Muscle of arm (tissue), 14 donors: ENCODE measurements at places on chromosomes 1 and 21. TPM values are rescaled to one million over a fixed set of nuclear protein-coding genes. Genes with fewer than 3 reads are reported as not detected.
A peak's percentile ranks its signal among the peaks of the same experiment; 100 is the strongest.

- peak; percentile 39 for DNase-seq
These were observed 239.1 kb downstream of the USP25 start for GRCh38 chr21:15968776-15969310.

DNA sequence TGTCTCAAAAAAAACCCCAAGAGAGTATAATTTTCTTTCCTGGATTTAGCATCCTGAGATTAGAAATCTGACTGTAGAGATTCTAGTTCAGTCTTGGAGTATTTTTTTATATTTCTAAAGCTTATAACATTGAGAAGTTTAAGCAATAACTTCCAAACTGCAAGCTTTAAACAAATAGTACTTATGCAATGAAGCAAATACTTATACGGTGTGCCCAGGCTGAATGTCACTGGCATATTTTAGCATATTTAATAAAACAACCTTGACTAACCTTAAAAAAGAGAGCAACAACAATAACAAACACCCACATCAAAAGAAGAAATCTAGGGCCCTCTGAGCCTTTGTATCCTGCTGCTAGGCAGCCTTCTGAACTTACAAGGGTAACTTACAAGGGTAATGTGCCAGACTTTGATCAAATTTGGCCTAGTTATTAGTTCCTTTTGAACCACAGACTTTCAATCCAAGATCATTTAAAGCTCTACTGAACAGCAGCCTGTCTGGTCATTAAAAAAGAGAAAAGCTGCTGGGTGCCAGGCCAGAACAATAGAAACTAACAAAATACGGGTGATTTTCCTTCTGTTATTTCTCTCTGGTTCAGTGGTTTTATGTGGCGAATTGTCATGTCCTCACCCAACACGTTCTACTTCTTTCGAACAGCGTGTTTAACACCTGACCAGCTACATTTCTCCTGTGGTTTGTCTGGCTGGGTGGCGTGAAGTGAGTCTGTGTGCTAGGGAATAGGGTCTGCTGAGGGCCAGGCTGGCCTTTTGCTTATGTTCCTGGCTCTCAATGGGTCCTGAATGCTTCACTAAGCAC, 16.2 kb downstream of the MTOR start:
- no peak for DNase-seq

GRCh38 chr1:23188434-23188884, 19.8 kb upstream of the LUZP1 start:
- DNase-seq = no peak

DNA sequence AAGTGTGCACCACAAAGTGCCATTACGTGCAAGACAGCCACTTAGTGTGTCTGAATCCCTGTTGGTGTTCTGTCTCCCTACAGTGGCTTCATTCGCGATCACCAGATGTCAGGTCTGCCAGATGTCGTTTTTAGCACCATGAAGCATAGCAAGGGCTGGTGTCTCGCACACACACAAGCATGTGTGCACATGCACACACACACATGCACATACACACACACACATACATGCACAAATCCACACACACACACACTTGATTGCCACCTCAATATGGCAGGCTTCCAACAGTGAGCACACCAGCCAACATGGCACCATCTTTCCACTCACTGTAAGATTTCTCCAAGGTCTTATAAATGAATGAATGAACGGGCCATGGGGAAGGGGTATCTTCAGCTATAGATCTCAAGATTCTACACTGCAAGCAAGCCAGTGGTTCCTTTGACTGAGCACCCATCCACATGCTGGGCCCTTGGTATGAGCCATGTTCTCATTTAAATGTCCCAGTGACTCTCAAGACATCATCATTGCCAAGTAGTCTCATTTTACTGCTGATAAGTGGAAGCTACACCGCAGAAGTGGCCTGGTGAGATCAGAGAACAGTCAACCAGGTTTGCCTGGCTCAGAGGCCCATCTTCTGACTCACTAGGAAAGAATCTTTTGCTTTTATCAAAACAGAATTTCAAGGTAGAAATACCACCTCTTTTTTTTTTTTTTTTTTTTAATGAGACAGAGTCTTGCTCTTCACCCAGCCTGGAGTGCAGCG, 84.9 kb downstream of the SIM2 start:
- DNase-seq = no peak

DNA sequence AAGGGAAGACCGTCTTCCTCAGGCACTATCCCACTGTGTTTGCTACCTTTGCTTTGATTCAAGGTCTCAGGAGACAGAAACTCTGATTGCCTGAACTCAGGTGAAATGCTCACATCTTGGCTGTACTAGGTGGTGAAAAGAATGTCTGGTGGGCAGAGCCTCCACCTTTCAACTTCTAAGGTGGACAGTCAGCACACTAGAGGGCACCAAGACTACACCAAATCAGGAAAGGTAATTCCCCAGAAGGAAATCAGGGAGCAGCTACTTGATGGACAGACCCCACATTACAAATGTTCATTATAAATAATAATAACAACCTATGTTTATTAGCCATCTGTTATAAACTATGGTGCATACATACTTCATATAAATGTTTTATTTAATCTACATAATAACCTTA, 220.9 kb downstream of the ATG4C start:
- no peak for DNase-seq

DNA sequence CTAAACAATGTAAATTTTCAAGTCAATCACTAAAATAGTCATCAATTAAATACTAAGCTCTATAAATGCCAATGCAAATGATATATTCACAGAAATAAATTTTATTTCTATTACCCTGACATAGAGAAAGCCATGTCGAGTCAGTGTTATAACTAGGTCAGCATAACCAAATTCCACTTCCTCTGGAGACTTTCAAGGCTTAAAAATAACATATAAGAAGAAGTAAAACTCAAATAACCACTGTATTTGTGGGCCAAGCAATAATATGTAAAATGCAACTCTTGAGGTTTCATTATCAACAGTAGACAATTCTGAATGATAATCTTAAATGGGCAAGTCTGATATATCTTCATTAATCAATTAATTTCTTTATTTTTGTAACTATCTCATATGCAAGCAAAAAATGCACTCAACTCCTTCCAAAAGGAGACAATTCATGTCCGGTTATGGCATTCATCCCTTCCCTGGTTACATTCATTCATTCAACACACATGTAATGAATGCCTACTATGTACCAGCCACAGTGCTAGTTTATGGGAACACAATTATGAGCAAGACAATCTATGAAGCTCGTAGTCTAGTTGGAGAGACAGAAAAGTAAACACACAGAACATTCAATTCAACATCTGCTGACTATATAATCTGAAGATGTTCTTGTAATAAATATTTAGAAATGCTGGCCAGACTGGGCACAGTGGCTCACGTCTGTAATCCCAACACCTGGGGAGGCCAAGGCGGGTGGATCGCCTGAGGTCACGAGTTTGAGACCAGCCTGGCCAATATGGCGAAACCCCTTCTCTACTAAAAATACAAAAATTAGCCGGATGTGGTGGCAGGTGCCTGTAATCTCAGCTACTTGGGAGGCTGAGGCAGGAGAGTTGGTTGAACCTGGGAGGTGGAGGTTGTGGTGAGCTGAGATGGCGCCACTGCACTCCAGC, 37.1 kb upstream of the CAP1 start:
- no peak for DNase-seq

- DNase-seq = no peak
These were observed 195.1 kb downstream of the HHAT start for GRCh38 chr1:210523830-210524229.

GRCh38 chr1:98355656-98356383, 305.7 kb upstream of the SNX7 start:
- no peak for DNase-seq

LAMC2 gene
- polyA plus RNA-seq = 2.4 TPM

MARCKSL1 gene
- 152 TPM for polyA plus RNA-seq

SPATA45 gene
- 0.36 TPM for polyA plus RNA-seq

CR1 gene
- 1.1 TPM for polyA plus RNA-seq

BECN2 gene
- 1.1 TPM for polyA plus RNA-seq

EDN2 gene
- 0.53 TPM for polyA plus RNA-seq
